ENCODE measurements at places on chromosomes 4 and X.

- DNase-seq, result no peak
Observed at GRCh38 chr4:912548-913279, 19.4 kb downstream of the GAK start.

GRCh38 chr4:88286897-88287296 is 2.5 kb upstream of the PPM1K start:
- DNase-seq, result no peak

DNA sequence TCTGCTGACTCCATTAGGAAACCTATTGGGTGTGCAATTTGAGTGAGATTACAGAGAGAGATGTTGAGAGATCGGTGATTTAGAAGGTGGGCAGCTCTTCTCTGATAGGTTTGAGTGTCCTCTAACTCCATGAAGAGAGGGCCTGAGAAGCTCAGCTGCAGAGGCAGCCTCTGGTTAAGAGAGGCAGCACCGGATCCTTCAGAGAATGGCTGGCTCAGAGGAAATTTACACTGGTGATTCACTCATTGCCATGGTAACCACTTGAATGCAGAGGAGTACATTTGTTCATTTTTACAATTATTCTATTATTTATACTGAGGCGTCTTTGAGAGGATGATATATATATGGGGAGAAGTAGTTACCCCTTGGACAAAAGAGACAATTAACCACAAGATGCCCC is 171.7 kb downstream of the PDGFRA start:
- DNase-seq, result no peak

DNA sequence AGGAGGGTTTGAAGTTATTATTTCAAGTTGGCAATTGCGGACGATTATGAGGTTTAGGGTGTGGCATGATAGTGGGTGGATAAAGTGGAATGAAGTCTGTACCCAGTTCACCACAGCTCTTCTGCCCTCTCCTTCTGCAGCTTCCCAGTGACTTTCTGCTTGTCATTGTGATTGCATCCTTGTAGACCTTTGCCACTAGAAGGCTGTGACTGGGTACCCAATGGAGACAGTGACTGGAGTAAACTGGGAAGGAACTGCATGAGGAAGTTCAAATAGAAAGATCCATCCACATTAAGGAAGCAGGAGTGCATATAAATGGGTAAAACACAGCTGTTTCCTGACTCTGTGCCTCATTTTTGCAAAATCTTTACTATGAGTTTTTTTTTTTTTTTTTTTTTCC is 53.5 kb upstream of the SPANXN3 start:
- DNase-seq, result no peak

DNA sequence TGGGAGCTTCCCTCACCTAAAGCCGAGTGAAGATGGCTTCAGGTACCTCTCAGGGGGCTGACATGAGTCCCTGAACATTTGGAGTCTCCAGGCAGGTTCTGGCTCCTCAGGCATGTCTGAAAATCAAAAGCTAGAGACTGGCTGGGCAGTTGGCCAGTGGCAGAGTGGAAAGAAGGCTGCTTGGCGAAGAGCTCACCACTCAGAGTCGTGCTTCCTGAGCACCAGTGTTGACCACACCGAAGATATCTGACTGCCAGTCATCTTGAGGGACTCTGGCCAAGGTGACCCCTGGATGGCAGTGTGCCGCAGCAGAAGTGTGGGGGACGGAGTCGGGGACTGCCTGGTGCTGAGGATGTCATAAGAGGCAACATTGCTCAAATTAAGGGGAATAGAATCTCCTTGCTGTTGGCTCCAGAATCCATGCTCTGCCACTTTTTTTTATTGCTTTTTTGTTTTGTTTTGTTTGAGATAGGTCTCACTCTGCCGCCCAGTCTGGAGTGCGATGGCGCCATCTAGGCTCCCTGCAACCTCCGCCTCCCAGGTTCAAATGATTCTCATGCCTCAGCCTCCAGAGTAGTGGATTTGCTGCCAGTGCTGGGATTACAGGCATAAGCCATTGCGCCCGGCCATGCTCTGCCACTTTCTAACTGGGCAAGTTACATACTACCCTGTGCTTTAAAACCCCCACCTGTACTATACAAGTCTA is 172.5 kb upstream of the GATB start:
- DNase-seq, result no peak

DNA sequence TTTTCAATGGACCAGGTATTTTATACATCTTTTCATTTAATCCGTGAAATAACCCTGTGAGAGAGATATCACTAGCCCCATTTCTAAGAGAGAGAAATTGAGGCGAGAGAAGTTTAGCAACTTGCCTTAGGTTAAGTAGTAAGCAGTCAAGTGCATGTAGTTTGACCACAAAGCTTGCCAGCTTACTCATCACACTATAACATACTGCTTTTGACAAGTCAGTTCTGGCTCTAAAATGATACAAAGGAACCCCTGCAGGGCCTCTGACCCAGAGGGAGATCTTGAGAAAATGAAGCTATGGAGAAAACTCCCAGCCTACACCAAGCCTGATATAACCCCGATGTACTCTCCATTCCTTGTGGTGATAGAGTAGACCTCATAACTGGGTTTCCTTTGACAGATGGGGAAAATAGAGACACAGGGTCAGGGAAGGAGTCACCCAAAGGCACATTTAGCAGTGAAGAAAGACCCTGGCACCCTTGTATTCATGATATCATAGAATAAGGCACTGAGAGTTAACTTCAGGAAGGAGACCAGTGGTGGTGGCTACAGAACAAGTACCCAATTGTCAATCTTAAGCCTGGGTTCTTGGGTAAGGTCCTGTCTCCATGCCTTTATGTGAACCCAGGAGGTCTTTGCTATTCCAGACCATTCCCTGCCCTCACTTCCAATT is 60.2 kb upstream of the MSN start:
- no peak for DNase-seq

DNA sequence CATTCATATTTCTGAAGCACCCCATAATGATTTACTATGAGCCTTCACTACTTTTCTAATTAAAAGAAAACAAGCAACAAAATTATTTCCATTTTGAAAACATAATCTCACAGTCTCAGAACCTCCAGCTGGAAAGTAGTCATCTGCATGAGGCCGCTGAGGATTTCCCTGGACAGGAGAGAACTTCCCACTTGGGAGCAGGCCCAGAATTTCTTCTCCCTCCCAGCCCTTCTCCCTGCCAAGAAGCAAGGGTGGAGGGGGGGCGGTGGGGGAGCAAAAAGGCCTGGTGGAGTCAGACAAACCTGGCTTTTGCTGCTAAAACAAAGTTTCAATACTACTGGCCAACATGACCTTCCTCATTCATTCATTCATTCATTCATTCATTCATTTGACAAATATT is 167.3 kb downstream of the PJA1 start:
- no peak for DNase-seq

- DNase-seq, result no peak
Observed at GRCh38 chr4:81675791-81676393, 204.2 kb upstream of the RASGEF1B start.

- no peak for DNase-seq
Observed at GRCh38 chrX:68084765-68085164, 348.5 kb downstream of the OPHN1 start.

GRCh38 chr4:24887881-24888430 is 24.9 kb downstream of the CCDC149 start:
- DNase-seq, result no peak

DNA sequence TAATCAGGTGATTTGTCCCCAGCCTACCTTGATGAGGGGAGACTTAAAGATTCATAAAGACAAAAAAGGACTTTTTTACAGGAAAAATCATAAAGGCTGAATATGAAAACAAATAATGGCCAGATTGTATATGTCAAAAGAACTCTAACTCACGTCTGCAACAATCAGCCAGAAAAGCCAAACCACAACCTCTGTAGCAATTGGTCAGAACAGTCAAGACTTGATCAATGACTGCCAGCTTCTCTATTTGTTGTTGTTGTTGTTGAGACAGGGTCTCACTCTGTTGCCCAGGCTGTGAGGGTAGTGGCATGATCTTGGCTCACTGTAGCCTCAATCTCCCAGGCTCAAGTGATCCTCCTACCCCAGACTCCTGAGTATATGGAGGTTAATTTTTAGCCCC is 35.9 kb upstream of the PPA2 start:
- DNase-seq, result no peak

- no peak for DNase-seq
Observed at GRCh38 chr4:123824524-123824923, 427.9 kb downstream of the SPRY1 start.

DNA sequence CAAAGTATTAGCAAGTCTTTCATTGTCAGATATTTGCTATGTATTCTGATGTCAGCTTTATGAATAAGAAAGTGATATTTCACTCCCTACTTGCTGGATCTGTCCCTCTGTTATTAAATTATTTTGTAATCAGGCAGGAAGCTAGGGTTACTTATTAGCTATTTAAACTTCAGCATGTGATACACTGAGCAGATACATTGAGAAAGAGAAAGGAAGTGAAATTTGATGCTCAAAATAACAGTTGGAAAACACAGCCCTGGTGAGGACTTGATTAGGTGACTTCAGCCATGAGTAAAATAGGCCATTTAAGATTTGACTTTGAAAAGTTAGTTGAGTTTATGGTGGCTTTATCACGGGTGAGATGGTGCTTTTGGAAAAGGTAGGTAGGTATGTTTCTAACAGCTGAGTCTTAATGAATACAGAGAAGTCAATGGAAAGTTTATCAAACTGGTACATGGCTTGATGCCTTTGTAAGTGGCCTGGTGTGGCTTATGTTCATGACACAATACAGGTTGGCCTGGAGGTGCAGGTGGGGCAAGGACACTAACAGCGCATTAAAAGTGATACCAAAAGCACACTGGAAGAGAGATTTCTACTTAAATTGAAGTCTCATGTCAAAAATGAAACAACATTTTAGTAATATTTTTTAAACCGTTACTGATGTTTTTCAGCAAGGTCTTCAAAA is 321.2 kb upstream of the SPOCK3 start:
- no peak for DNase-seq

- no peak for DNase-seq
Observed at GRCh38 chrX:13906093-13906492, 89.2 kb upstream of the GPM6B start.

All from HuH-7 (cell line).